Esophagus squamous epithelium (tissue), 5 donors: ENCODE measurements at places on chromosomes 5 and 9. TPM values are rescaled to one million over a fixed set of nuclear protein-coding genes. Genes with fewer than 3 reads are reported as not detected.

DNA sequence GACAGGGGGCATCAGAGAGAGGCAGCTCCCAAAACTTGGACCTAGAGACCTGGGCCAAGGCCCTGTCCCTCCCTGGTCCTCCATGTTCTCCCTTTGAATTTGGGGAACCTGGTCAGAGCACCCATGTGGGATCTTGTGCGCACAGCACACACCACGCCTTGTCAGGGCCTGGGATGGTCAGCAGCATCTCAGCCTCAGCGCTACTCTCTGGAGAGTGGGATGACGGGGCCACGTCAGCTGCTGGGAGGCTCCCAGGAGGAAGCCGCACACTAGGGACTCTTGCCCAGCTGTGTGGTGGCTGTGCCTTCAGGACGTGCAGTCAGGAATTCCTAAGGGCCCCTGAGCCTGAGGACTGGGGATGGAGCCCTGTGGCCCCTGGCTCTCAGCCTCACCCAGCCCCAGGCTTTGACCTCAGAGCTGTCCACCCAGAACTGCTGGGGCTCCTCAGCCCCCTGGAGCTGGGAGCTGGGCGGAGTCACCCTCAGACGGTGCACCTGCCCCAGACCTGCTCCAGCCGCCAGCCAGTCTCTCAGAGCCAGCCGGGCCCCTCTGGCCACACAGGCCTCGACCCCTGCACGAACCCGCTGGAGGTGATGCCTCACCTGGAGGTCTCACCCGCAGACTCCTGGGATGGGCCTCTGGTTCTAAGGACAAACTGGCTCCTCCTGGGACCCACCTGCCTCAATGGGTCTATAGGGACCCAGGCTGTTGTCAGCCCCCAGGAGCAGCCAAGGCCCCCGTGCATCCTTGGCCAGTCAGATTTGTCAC lies 38.3 kb upstream of the EGFL7 start:
- no peaks in the 10 kb centered on the region for H3K36me3 ChIP-seq
- no peak for DNase-seq
- H3K4me1 ChIP-seq = peaks cover 78% of the 10 kb centered on the region
- no peaks in the 10 kb centered on the region for H3K27me3 ChIP-seq
- H3K27ac ChIP-seq = peak overlapping the region; percentile 83
- no peak overlapping the region for H3K4me3 ChIP-seq

Gene CXCL14
- total RNA-seq = 65.6 TPM

GRCh38 chr5:55446640-55447351 lies 88.0 kb downstream of the PLPP1 start:
- H3K27me3 ChIP-seq = no peaks in the 10 kb centered on the region
- no peak for DNase-seq
- H3K4me1 ChIP-seq = no peaks in the 10 kb centered on the region

GRCh38 chr9:136787690-136788400 lies 3.3 kb upstream of the TMEM141 start:
- no peaks in the 10 kb centered on the region for H3K27me3 ChIP-seq
- DNase-seq = no peak
- peaks cover 11% of the 10 kb centered on the region for H3K4me1 ChIP-seq
- H3K27ac ChIP-seq = no peak overlapping the region
- H3K36me3 ChIP-seq = no peaks in the 10 kb centered on the region

Gene MACROH2A1
- total RNA-seq = 278 TPM

GRCh38 chr9:87323928-87324327 lies 173.7 kb upstream of the DAPK1 start:
- H3K4me3 ChIP-seq = no peak overlapping the region
- no peak for DNase-seq
- H3K27ac ChIP-seq = no peak overlapping the region
- peaks cover 11% of the 10 kb centered on the region for H3K27me3 ChIP-seq
- no peaks in the 10 kb centered on the region for H3K4me1 ChIP-seq
- H3K36me3 ChIP-seq = no peaks in the 10 kb centered on the region

GRCh38 chr5:82349652-82350051 lies 71.5 kb upstream of the RPS23 start:
- no peaks in the 10 kb centered on the region for H3K36me3 ChIP-seq
- H3K27ac ChIP-seq = no peak overlapping the region
- DNase-seq = no peak
- no peak overlapping the region for H3K4me3 ChIP-seq
- H3K27me3 ChIP-seq = no peaks in the 10 kb centered on the region

GRCh38 chr5:72474516-72474915 lies 32.7 kb downstream of the ZNF366 start:
- no peak overlapping the region for H3K27ac ChIP-seq
- H3K4me1 ChIP-seq = peaks cover 34% of the 10 kb centered on the region
- H3K27me3 ChIP-seq = no peaks in the 10 kb centered on the region
- H3K36me3 ChIP-seq = no peaks in the 10 kb centered on the region
